ENCODE measurements at places on chromosomes 5 and 9.

DNA sequence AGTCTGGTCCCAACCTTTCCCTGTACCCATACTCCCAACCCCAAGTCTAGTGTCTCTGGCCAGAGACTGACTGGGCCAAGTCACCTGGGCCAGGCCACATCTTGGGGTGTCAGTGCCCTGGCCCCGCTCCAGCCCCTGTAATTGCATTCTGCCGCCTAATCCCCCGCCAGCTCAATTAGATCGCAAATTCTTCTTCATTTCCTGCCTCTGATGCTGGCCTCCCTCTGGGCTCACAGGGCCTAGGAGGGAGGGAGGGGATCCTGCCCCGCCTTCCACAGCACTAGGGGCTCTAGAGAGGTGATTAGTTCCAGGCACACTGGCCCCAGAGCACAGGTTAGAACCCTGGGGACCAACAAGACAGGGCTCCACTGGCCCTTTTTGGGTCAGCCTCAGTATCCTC lies 5.5 kb downstream of the CXXC5 start:
- no peak for DNase-seq

- no peak for DNase-seq
These were observed 119.8 kb upstream of the CDH9 start for GRCh38 chr5:27158171-27158570.

DNA sequence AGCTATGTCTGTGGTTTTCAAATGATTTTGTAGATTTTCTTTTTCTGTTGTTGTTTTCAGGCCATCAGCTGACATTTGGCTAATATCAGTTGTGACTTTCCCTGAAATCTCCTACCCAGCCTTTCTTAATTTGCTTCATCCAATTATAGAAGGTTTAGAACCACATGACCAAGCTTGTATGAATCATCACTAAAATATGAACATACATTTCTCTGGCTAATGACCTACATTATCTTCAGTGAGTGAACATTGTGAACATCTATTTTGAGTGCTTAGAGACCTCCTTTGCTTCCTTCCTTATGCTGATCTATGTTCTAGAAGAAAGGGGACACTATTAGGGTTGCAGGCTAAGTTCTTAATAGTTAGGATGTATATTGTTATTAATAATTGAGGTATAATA lies 532.5 kb downstream of the RAB3C start:
- no peak for DNase-seq

DNA sequence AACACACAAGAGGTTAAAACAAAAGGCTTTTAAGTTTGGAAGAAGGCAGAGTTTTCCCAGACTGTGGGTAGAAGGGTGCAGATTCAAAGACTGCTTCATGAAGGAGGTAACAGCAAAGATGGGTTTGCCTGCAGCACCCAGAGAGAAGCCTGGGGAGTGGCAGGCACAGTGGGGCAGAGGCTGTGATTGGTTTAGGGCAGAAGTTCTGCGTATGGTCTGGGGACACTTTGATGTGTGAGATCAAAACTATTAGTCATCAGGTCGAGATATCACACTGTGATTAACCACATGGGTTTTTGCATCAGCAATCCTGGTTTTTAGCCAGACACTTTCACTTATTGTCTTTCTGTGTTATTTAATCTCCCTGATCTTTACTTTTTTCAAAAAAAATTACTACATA lies 188.8 kb upstream of the GLRA1 start:
- no peak for DNase-seq

GRCh38 chr9:77943057-77943456 lies 88.6 kb downstream of the GNAQ start:
- DNase-seq = no peak

GRCh38 chr9:107358986-107359385 lies 75.9 kb downstream of the RAD23B start:
- DNase-seq = peak; percentile 73

GRCh38 chr9:89400403-89401116 lies 82.3 kb downstream of the SECISBP2 start:
- DNase-seq = no peak

Measured in NCI-H1417 treated with DMSO at 0.1 percent for 48 hours (cell line).